Fibroblast of skin of left quadriceps (primary cell): ENCODE measurements at places on chromosomes 12 and 14.

DNA sequence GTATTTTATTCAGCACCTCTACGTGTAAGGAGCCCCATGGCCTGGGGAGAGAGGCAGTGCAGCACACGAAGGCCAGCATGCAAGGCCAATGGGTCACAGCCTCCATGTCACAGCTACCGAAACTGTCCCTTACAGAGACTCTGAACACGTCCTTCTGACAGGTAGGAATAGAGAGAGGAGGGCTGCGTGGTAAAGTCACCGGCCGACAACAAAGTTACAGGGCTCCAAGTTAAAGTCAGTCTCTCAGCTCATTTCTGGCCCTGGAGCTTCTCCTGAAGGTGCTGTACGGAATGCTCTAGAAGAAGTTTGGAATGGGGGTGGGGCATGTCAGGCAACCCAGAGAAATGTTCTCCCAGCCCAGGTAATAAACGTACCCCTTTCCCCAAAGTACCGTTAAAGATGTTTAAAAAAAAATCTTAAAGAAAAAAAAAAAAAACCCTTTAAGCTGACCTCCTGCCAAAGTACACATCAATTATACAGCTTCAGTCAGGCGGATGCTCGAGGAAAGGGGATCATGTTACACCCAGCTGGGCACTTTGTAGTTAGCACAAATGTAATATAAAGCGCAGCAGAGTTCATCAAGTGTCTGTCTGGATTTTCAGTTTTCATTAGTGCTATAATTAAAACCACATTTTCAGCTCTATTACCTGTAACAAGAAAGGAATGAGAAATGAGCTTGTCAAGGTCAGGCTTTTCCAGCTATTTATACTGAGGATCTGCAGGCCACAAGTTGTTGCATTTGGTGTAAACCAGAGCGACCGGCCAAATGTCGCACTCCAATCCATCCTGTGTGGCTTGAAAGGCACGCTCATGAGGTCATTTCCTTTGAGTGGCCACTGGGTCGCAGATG is 53.3 kb upstream of the CDKN3 start:
- no peak for DNase-seq

GRCh38 chr12:84113666-84114065 is 798.9 kb downstream of the SLC6A15 start:
- no peak for DNase-seq

- DNase-seq = no peak
Measured at GRCh38 chr14:98321841-98322240, 950.2 kb downstream of the BCL11B start.

DNA sequence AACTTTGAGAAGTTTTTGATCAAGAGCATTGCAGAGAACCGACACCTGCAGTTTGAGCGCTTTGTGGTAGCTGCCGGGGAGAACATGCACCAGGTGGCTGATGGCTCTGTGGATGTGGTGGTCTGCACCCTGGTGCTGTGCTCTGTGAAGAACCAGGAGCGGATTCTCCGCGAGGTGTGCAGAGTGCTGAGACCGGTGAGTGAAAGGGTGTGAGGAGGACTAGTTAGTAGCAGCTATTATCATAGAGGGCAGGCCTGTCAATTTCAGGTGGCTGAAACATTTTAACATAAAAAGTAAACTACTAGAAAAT is 27.0 kb upstream of the HIGD1C start:
- no peak for DNase-seq

- DNase-seq = no peak
Measured at GRCh38 chr14:104356020-104356737, 217.8 kb downstream of the KIF26A start.

GRCh38 chr12:54161481-54162437 is 27.0 kb downstream of the SMUG1 start:
- no peak for DNase-seq

GRCh38 chr14:60229614-60230013 is 19.4 kb upstream of the PPM1A start:
- no peak for DNase-seq

GRCh38 chr14:44803239-44803905 is 158.4 kb downstream of the KLHL28 start:
- peak; percentile 43 for DNase-seq

- no peak for DNase-seq
Measured at GRCh38 chr12:31406345-31406744, 80.4 kb upstream of the SINHCAF start.

DNA sequence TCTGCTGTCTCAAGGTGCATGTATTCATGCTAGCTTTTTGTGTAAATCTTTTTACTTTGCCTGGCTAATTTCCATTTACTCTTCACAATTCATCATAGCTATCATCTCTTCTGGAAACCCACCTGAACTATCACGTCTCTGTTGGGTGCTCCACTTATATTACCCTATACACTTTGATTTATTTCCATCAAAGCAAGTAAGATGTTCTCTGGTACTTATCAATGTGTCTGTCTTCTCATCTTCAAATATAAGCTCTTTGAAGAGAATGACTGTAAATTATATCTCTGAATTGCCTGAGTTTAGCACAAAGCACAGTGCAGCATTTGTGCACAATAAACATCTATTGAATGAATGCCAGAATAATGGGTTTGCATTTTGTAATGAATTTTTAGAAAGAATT is 1129.7 kb downstream of the LRFN5 start:
- no peak for DNase-seq

DNA sequence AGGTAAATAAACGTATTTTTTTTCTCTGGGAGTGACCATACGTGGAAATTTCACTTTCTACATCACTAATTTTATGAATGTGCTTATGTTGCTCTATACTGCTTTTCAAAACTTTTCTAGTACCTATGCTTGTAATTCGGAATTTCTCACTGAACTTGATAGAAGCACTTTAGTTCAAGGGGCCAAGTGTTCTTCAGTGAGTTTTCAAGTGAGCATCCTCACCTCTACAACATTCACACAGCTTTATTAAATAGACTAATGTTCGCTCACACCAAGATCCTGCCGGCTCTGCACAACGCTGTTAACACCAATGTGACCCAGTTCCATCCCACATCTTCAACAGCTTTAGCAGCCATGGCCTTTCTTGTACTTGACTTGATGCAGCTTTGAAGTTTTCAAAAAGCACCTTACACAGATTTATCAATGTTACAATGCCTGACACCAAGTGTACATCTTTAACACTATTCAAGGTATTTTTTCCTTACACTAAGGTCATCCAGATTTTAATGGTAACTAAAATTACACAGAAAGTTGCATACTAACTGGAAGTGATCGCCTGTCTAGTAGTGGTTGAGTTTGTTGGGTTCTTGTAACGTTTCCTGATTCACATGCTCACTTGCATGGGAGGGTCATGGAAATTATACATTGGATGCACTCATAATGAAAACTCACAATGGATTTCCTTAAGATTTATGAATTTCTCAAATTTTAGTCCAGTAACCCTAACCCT is 4.5 kb downstream of the UBC start:
- DNase-seq = no peak

DNA sequence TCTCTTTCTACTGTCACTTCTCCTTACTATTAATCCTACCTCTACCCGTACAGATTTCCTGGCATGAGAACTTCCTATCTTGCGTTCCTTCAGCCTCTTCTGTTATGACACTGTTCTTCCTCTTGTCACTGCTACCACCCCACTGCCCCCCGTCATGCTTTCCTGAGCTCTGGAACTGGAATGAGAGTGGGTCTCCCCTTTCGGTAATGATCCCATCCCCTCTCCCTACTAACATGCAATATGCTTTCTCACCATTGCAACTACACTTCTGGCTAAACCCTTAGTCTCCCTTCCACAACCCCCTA is 4.9 kb upstream of the AP1G2 start:
- no peak for DNase-seq

DNA sequence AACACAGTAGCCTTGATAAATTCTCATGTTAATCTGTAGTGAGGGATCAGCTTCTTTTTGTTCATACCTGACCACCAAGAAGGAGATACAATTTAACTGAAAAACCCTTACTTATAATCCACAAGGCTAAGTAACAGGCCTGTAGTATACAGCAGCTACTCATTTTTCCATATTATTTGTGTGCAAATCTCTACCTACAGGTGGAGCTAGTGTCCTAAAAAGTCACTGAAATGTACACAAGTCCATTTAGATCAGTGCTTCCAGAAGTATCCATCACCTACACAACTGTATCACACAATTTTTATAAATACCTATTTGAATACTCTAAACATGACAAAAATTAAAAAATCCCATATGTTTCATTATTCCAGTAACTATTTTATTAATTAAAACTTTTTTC is 173.2 kb downstream of the SLC35F4 start:
- peak; percentile 27 for DNase-seq

DNA sequence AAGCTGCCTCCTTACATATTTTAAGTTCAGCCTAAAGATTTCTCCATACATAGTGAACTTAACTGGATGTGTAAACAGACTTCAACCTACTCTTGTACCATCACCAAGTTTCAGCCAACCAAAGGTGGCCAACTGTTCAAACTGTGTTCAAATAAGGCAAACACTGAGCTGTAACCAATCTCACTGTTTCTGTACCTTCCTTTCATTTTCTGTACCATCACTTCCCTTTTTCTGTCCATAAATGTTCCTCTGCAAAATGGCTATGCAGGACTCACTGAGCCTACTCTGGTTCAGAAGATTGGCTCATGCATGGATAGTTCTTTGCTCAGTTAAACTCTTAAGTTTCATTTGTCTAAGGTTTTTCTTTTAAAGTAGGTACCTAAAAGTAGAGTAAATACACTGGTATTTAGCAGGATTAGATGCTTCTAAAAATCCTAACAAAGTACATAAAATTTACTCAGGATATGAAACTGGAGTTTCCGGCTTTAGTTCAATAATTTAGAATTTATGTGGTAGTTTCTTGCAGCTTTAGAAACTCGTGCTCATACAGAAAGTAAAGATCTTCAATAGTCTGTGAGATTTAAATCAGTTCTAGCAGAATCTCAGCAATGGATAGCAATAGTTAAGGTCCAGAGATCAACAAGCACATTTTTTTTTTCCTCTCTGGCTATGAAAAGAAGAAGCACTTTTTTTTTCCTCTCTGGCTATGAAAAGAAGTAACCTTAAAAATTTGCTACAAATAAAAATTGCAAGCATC is 282.0 kb upstream of the PPFIA2 start:
- no peak for DNase-seq

- DNase-seq = no peak
Measured at GRCh38 chr12:11758510-11759493, 109.3 kb downstream of the ETV6 start.

DNA sequence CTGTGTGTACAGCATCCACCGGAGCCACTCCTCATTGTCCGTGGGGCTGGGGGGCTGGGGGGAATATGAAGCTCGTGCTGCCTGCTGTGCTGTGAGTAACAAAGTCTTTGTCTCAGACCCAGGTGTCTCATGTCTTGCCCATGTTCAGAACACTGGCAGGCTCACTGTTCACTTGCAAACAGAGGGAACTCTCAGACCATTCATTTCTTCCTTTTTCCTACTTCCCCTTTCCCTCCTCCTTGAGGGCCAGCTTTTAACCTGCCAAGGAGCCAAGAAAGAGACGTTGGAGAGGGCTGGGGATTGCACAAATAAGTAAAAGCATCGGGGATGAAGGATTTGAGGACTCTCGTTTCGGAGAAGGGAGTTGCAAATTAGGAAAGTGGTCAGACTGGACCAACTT is 21.6 kb downstream of the GPR132 start:
- DNase-seq = no peak

DNA sequence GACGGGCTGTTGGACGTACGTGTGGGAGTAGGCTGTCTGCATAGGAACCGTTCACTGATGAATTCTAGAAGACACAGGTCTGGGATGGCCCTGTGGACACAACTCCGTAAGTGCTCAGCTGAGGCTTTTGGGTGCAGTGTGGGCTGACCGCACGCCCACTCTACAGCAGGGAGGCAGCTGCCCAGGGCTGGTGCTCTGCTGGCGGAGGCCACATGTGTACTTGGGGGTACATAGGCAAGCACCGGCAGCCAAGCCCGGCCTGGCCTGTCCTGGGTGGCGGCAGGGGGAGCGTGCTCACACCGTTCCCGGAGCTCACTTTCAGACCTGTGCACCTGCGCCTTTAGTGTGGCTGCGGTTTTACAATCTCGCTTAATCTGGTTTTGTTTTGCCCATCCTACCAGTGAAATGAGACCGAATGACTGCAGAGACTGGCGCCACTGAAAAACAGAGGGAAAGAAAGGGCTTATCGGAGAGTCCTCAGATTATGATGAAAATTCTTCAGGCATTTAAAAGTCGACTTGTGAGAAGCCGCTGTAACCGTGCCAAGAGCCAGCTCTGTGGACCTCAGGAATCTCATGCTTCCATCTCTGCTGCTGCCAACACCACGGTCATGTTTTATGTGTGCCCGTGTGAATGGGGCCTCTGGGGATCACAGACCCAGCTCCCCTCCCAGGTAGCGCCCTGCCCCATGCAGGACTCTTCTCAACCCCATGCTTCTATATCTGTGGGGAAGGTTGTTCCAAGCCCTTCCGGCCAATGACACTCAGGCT is 45.8 kb downstream of the SSH1 start:
- DNase-seq = no peak

DNA sequence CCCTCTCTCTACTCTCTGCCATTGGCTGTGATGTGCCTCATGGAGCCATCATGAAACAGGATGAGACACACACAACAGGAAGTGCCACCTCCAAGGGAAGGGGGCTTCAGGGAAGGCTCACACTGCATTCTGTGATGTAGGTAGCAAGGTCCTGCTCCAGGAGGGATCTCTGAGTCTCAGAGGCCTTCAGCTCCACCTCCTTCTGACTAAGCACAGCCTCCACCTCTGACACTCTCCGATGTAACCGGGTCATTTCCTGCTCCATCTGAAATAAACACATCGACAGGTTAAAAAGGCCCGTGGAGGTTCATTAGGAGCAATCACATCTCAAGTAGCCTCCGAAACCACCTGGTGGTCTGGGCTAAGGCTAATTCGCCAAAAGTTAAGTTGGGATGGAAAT is 93.3 kb downstream of the CIT start:
- DNase-seq = no peak

DNA sequence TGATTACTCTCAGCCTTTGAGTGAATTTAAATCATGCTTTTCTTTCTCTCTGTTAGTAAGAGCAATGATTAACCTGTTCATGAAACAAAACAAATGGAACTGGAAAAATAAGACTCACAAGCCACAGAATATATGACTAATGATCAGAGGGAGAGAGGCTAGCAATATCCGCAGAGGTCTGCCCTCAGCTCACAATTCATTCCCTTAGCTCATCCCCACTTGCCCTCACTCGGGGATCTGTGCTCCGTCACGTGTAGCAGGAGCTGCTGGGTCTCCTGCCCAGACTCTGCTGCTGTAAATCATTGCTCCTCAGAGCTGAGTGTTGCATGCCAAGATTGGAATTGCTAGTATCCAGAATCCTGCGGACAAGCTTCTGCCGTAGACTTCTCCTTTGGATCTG is 53.1 kb upstream of the GNG2 start:
- no peak for DNase-seq
